Skin of body (tissue), 3 donors: ENCODE measurements at places on chromosomes 4 and X. TPM values are rescaled to one million over a fixed set of nuclear protein-coding genes. Genes with fewer than 3 reads are reported as not detected.

- no peak for DNase-seq
These were observed 4.3 kb downstream of the PSAPL1 start for GRCh38 chr4:7430368-7430964.

CT45A3 gene
- not detected for total RNA-seq

- no peak for DNase-seq
These were observed 103.5 kb downstream of the TECRL start for GRCh38 chr4:64305565-64306254.

- no peak for DNase-seq
These were observed 10.6 kb upstream of the INTS6L start for GRCh38 chrX:135509885-135510284.

ATP2B3 gene
- total RNA-seq: 0.10 TPM

DNA sequence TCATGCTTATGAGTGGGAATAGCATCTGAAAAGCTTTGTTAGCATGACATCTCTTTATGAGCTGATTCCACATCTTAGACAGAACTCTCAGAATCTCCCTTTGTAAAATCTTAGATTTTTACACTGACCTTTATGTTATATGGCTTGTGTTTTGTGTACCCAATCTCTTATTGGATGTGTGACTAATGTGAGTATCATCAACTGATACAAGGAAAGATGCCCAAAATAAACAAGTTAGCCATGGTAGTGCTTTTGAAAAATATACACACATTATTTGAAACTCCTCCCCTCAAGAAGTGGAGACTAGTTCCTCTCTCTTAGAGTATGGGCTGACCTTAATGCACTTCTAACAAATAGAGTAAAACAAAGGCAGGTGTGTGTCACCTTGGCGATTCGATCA, 160.1 kb upstream of the NRK start:
- no peak for DNase-seq

RBM47 gene
- 16.3 TPM for total RNA-seq

ANOS1 gene
- 15.9 TPM for total RNA-seq

RAB33A gene
- 0.39 TPM for total RNA-seq

CTAG2 gene
- total RNA-seq: not detected
